Esophagus mucosa (tissue), 1 donor: ENCODE measurements at places on chromosomes 2 and 18.

DNA sequence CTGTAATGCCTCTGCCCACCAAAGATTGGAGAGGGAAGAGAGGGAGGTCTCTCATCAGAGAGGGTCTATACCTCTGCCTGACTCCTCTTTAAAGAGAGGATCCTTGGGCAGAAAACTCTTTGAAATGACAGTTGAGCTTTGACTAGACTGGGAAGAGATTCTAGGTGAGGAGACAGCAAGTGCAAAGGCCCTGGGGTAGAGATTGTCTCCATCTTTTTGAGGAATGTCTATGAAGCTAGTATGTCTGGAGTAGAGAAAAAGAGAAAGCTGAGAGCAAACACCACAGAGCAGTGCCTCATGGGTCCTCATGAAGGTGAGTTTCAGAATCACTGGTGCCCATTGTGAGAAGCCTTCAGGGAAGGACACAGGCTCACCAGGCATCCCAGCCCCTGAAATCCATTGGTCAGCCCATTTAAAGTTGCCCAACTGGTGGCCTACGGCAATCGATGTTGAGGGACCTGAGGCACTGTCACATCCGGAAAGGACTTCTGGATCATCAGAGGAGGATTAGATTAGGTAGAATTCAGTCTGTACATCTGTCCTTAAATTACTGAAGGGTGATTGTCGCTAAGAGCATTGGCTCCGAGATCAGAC, 31.5 kb downstream of the LBH start:
- ATAC-seq = no peak

DNA sequence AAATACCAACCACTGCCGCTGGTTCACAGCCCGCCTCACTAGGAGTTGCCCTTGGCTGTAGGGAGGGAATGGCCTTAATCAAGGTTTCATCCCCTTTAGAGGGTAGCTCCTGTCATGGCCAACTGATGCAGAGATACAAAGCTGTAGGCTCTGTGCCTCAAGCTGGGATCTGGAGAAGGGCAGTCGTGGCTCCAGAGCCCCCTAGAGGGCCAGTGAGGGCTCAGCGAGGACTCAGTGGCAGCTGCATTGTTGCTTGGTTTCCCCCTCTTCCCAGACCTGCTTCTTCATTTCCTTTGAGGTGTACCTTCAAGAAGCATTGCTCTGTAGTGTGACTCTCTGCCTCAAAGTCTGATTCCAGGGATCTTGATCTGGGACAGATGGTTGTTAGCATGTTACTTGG, 302.1 kb downstream of the LPIN1 start:
- ATAC-seq = no peak

DNA sequence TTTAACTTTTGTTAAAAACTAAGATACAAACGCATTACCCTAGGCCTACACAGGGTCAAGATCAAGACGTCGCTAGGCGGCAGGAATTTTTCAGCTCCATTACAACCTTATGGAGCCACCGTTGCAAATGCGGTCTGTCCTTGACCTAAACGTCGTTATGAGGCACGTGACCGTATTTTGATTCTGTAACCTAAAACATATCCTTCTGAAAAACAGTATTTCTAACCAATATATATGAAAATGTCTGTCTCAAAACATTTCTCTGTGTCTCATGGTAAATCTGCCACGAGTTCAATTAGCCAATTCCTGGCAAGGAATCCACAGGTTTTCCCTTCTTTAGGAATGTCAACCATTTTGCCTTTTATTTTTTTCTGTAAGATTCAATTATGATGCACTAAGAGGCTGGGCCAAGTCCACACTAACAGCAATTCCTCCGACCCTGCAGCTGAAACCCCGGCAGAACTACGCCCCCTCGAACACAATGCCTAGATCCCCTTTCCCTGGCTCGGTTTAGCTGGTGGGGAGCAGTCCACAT, 1.7 kb downstream of the RTN4 start:
- ATAC-seq = no peak

DNA sequence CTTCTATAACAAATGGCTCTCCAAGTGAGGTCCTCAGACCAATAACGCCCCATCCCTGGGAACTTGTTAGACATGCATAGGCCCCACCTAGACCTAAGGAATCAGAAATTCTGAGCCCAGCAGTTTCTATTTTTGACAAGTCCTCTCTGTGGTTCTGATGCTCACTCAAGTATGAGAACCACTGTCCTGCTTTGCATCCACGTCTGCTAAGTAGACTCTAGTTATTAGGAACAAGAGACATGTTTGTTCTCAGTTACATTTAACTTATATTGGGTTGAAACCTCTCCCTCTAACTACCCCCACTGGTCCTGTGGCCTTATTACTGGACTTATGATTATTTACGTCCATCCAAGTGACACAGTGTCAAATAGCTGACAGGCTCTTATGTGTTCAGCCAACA, 70.3 kb downstream of the TMEM17 start:
- no peak for ATAC-seq

DNA sequence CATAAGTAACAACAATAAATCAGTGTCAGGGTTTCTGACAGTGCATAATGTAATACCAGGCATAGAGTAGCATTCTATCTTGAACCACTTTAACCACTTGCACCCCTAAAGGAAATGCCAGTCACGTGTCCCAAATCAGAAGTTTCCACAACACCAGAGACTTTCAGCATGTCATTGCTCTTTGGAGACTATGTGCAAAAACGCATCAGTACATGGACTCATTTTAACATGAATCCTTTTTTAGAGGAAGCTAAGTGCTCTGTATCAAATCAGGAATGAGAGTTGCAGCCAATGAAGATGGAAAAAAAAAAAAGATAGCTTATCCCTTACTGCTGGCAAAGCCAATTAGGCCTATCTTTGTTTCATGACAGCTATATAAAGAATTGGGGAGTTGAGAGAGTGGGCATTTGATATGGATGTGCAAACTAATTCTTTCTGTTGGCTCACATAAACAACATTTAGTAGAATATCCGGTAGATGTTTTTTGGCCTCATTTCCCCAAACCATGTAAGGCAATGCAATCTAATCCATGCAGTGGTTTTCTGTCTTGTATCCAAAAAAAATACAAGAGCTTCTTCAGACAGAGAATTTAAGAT, 353.1 kb downstream of the IRS1 start:
- ATAC-seq = no peak
